ENCODE measurements at places on chromosomes 5 and 9.
A peak's percentile ranks its signal among the peaks of the same experiment; 100 is the strongest.

GRCh38 chr9:114348261-114348905, 18.7 kb downstream of the ORM2 start:
- H3K4me1 ChIP-seq = peaks cover 12% of the 10 kb centered on the region
- peaks cover 22% of the 10 kb centered on the region for H3K36me3 ChIP-seq
- DNase-seq = no peak
- no peak overlapping the region for H3K4me3 ChIP-seq
- no peaks in the 10 kb centered on the region for H3K27me3 ChIP-seq

DNA sequence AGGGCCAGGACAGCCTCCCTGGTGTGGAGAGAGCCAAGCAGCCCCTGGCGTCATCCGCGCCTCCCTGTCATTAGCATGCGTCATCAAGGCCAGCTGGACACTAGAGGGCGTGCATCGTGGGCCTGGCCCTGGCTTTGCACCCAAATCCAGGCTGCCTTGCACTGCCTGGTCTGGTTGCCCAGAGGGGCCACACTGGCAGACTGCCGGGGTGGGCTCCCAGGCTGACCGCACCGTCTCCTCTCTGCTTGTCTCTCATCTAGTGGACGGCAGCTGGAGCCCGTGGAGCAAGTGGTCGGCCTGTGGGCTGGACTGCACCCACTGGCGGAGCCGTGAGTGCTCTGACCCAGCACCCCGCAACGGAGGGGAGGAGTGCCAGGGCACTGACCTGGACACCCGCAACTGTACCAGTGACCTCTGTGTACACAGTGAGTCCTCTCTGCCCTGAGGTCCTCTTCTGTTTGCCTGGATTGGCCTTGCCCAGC, 29.0 kb downstream of the HK3 start:
- no peak overlapping the region for H3K27ac ChIP-seq
- peaks cover 36% of the 10 kb centered on the region for H3K27me3 ChIP-seq
- DNase-seq = no peak
- H3K4me3 ChIP-seq = no peak overlapping the region
- H3K36me3 ChIP-seq = no peaks in the 10 kb centered on the region

DNA sequence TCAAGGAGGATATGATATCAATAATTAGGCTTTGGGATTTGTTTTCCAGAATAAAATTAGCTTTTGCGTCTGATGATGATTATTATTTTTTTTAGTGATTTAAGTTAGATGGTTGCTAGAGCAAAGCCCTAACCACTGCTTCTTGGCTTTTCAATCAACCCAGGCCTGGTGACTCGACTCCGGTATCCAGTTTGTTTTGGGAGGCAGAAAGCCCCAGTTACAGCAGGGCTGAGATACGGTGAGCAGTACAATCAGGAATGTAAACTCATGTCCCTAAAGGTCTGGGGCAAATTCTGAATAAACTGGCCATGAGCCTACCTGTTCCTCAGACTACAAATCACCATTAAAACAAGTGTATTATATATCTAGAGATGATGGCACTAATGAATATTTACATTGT, 24.4 kb upstream of the CYFIP2 start:
- no peaks in the 10 kb centered on the region for H3K4me1 ChIP-seq
- no peaks in the 10 kb centered on the region for H3K27me3 ChIP-seq
- no peak for DNase-seq
- no peak overlapping the region for H3K4me3 ChIP-seq
- no peaks in the 10 kb centered on the region for H3K36me3 ChIP-seq
- H3K27ac ChIP-seq = no peak overlapping the region

GRCh38 chr5:147519380-147519779, 9.5 kb upstream of the DPYSL3 start:
- no peak overlapping the region for H3K27ac ChIP-seq
- no peak for DNase-seq
- H3K4me1 ChIP-seq = no peaks in the 10 kb centered on the region
- no peaks in the 10 kb centered on the region for H3K36me3 ChIP-seq
- H3K27me3 ChIP-seq = peaks cover 40% of the 10 kb centered on the region

DNA sequence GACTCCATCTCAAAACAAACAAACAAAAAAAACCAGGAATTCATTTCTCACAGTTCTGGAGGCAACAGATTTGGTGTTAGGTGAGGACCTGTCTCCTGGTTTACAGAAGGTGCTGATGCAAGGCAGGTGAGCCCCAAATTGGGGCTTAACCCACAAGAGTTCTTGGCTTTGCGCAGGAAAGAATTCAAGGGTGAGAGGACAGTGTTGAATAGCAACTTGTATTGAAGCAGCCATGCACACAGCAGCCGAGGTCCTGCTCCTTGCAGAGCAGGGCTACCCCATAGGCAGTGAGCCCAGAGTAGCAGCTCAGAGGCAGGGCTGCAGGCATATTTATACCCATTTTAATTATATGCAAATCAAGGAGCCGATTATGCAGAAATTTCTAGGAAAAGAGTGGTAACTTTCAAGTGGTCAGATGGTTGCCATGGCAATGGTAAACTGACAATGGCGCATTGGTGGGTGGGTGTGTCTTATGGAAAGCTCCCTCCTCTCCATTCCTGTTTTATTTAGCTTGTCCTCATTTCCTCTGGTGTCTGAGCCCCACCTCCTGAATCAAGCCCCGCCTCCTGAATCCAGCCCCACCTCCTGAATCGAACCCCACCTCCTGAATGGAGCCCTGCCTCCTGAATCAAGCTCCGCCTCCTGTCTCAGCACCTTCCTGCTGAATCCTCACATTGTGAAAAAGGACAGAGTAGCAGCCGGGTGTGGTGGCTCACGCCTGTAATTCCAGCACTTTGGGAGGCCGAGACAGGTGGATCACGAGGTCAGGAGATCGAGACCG, 34.5 kb upstream of the COL5A1 start:
- DNase-seq = no peak
- H3K4me1 ChIP-seq = peaks cover 12% of the 10 kb centered on the region
- no peak overlapping the region for H3K27ac ChIP-seq
- H3K27me3 ChIP-seq = peaks cover 7% of the 10 kb centered on the region

GRCh38 chr9:109640580-109641371, 139.2 kb upstream of the PALM2AKAP2 start:
- H3K4me3 ChIP-seq = peak overlapping the region; percentile 77
- H3K4me1 ChIP-seq = peaks cover 7% of the 10 kb centered on the region
- H3K27ac ChIP-seq = no peak overlapping the region
- no peaks in the 10 kb centered on the region for H3K36me3 ChIP-seq
- H3K27me3 ChIP-seq = peaks cover 85% of the 10 kb centered on the region

DNA sequence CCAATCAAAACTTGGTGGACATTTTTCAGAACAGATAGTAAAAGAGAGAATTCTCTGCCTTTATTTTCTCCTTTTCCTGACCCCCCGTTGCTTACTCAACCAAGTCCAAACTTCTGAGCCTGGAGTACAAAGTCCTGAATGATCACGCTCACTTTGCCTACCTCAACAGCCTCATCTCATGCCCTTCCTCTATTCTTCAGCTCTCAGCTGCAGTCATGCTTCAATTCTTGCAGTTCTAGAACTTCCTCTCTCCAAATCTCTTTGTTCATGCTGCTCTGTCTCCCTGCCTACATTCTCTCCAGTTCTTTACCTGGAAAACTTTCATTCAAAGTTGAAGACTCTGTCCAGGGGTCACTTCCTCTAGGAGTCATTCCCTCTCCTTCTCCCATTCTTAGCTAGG, 398.5 kb upstream of the SLC24A2 start:
- peaks cover 8% of the 10 kb centered on the region for H3K27me3 ChIP-seq
- no peaks in the 10 kb centered on the region for H3K36me3 ChIP-seq
- H3K4me3 ChIP-seq = no peak overlapping the region
- peaks cover 3% of the 10 kb centered on the region for H3K4me1 ChIP-seq
- no peak overlapping the region for H3K27ac ChIP-seq

DNA sequence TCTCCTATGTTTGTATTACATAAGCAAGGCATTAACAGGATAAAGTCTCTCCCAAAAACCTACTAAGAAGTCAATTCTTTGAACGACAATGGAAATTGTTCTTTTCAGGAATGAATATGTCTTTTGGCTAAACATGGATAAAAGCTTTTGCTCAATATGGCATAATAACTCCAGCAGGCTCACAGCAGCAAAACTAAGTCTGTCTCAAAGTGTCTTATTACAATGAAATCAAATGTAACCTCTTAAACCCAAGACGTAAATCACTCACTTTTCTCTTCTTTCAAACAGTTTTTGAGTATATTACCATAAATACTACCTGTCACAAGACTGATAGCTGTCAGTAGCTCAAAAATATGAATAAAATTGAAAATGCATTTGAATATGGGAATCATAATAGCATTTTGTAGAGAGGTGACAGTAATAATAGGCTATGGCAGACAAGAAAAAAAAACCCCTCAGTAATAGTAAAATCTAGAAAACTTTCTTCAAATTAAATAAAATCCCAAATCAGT, 41.7 kb upstream of the EFNA5 start:
- H3K27ac ChIP-seq = no peak overlapping the region
- DNase-seq = no peak
- H3K4me3 ChIP-seq = no peak overlapping the region
- H3K36me3 ChIP-seq = no peaks in the 10 kb centered on the region
- no peaks in the 10 kb centered on the region for H3K4me1 ChIP-seq

DNA sequence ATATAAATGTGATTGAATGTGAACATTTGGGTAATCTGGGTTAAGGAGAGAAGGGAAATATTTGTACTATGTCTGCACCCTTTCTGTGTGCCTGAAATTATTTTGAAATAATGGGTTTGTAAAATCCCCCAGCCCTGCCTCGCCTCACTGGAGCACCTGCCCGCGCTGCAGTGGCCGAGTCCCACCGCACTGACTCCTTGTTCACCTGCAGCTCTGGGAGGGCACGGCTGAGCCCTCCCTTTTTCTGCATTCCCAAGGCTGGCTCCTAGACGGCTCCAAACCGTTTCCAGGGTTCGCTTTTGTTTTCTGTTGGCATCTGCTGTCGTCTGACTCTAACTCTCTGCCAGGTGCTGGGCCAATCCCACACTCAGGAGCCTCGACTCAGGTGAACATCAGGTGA, 17.6 kb upstream of the PPP1R26 start:
- H3K36me3 ChIP-seq = no peaks in the 10 kb centered on the region
- DNase-seq = no peak
- peaks cover 7% of the 10 kb centered on the region for H3K4me1 ChIP-seq
- H3K27me3 ChIP-seq = no peaks in the 10 kb centered on the region

DNA sequence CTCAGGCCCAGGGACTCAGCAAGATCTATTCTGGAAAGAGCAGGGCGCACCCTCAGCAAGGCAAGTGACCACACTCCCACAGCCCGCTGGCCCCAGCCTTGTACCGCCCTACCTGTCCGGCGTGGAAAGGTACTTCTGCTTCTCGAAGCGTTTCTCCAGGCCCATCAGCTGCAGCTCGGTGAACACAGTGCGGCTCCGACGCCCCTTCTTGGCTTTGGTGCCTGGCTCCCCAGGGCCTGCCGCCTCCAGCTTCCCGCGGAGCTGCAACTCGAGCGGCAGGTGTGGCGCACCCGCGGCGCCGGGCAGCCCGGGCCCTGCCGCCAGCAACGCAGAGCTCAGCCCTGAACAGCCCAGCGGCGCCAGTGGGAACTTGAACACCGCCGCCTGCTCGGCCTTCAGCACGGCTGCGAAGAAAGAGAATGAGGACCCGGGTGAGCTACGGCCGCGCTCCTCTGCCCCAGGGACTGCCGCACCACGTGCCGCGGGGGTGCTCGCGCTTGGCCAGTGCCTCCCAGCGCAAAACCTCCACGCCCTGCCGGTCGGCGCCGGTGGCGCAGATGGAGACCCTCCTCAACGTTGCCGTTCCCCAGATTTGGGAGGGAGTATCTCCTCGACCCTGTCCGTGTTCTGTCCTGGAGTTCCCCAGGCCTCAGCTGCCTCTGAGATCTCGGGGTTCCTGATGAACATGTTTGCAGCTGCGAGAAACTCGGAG, 2.2 kb downstream of the BARX1 start:
- no peak for DNase-seq
- peaks cover 85% of the 10 kb centered on the region for H3K27me3 ChIP-seq
- peak overlapping the region; percentile 85 for H3K4me3 ChIP-seq
- peaks cover 10% of the 10 kb centered on the region for H3K36me3 ChIP-seq
- H3K4me1 ChIP-seq = peaks cover 24% of the 10 kb centered on the region

DNA sequence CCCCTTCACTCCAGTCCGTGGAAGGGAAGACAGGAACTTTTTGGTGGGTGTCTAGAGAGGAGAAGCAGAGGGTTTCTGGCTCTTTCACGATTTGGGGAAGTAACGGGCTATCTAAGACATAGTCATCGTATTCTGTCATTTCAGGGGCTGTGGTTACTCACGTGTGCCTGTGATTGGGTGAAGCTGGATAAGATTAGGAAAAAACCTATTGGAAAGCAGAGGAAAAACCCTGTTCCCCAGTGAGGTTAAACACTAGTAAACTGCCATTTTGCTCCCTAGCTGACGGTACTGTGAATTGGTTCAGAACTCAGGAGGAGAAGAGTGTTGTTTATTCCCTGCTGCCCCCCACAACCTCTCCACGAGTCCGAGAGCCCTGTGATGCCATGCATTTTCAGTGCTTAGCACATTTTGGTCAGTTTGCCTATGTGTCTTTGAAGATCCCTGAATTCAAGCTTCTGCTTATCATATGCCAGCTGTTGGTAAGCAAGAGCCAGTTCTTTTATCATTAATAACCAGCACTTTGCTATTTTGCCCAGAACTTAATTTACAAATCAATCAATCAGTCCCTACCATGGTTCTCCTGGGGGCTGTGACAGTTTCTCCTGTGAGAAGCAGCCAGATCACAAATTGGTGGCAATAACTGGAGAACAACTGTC, 45.1 kb upstream of the ROR2 start:
- no peak overlapping the region for H3K27ac ChIP-seq
- peaks cover 32% of the 10 kb centered on the region for H3K4me1 ChIP-seq
- peak; percentile 18 for DNase-seq
- H3K27me3 ChIP-seq = peaks cover 23% of the 10 kb centered on the region
- no peaks in the 10 kb centered on the region for H3K36me3 ChIP-seq

- no peak for DNase-seq
- peaks cover 9% of the 10 kb centered on the region for H3K4me1 ChIP-seq
- H3K27me3 ChIP-seq = no peaks in the 10 kb centered on the region
- H3K4me3 ChIP-seq = no peak overlapping the region
- H3K27ac ChIP-seq = no peak overlapping the region
- H3K36me3 ChIP-seq = peaks cover 4% of the 10 kb centered on the region
These were observed 12.7 kb downstream of the ADGRV1 start for GRCh38 chr5:90571147-90571773.

GRCh38 chr9:111657051-111657450, 4.4 kb upstream of the GNG10 start:
- peak overlapping the region; percentile 93 for H3K27ac ChIP-seq
- peaks cover 13% of the 10 kb centered on the region for H3K36me3 ChIP-seq
- no peaks in the 10 kb centered on the region for H3K27me3 ChIP-seq
- DNase-seq = no peak
- peak overlapping the region; percentile 34 for H3K4me3 ChIP-seq

DNA sequence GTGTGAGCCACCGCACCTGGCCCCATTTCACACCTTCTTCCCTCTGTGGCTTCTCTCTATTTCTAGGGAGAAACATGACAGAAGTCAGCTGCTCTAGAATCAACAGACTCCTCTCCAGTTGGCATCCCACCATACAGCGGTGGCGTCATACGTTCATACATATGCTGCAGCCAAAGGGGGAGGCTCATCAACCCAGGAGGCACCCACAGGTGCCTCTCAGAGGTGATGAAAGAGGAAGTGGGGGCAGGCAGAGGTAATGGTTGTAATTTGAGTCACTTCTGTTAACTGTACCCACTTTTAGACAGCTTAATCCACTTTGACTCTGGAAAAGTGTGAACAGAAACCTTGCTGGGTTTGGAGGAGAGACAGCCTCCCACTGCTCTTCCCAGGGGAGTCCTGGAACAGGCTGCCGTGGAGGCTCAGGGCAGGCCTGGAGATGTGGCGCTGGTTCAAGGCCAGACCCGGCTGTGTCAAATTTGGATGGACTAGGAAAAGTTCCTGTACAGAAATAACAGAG, 47.3 kb upstream of the SUB1 start:
- DNase-seq = no peak
- H3K36me3 ChIP-seq = no peaks in the 10 kb centered on the region
- no peaks in the 10 kb centered on the region for H3K27me3 ChIP-seq
- peaks cover 8% of the 10 kb centered on the region for H3K4me1 ChIP-seq

Measured in type B pancreatic cell (in vitro differentiated cells).